Omental fat pad (tissue), 4 donors: ENCODE measurements at places on chromosomes 2 and 18. TPM values are rescaled to one million over a fixed set of nuclear protein-coding genes. Genes with fewer than 3 reads are reported as not detected.

The LYG2 gene
- not detected for total RNA-seq

The REG1B gene
- not detected for total RNA-seq

The GALR1 gene
- total RNA-seq = not detected

The C2orf66 gene
- 8.1 TPM for total RNA-seq

DNA sequence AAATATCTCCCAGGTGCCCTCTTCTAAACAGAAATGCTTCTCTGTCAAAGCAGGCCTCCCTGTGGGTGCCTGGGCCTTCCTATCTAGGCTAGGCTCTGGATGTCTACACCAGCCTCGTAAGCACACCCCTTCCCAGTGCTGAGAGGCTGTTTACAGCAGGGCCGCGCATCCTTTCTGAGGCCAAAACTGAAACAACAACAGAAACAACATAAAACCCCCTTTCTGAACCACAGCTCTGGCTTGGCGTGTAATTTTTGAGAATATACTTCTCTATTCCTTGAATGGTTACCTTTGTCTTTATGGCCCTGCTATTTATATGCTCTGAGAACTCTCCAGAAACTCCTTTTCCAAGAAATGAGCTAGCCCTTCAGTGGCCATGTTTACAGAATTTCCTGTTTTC is 118.4 kb downstream of the BCL2L11 start:
- no peak for DNase-seq

- no peak for DNase-seq
These were observed 84.8 kb upstream of the TCF4 start for GRCh38 chr18:55672574-55673361.

- DNase-seq = no peak
These were observed 219.6 kb upstream of the RBBP8 start for GRCh38 chr18:22713511-22713910.

DNA sequence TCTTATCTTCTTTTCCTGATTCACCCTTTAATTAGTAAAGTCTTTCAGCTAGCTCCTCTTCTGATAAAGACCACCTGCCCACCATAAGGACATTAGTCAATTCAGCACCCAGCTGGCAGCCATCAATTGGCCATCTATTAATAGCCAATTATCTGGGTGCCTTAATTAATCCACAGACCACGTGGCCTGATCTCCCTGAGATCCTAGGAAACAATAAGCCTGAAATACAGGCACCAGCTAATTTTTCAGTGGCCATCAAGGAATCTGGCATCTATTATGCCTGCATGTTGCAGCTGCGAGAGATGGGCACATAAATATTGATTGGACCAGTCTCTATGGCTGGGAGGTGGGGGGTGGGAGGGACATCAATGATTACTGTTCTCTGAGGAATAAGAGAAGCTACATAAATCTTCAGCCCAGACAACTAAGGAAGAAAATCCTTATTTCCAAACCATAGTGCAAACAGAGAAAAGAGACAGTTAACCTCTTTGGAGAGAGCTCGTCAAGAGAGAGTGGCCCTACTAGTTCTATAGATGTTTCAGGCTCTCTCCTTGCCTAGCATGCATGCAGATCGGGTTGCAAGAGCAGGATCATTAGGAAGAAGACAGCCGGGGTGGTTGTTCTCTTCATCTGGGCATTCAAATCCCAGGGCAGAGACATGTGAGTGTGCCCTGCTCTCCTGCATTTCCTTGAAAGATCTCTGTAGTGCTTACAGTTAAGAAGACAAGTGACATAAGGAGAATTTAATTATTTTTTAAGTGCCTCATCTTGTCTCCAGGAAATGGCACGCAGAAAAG is 8.7 kb downstream of the GALNT14 start:
- no peak for DNase-seq

DNA sequence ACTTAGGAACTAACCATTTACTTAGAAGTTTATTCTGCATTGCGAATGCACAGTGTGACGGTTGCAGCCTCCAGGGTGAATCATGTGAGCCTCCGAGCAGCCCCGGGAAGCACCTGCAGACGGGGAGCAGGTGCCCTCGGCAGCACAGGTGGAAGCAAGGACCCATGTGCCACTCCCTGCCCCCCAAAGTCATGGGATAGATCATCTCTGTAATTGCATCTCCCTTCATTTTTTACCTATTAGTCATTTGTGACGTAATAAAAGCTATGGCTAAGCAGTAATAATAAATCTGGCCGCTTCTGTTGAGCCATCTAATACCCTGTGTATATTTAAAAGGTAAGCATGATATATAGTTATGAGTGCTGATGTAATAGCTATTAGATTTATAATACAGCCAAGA is 97.2 kb downstream of the PTGR3 start:
- no peak for DNase-seq

DNA sequence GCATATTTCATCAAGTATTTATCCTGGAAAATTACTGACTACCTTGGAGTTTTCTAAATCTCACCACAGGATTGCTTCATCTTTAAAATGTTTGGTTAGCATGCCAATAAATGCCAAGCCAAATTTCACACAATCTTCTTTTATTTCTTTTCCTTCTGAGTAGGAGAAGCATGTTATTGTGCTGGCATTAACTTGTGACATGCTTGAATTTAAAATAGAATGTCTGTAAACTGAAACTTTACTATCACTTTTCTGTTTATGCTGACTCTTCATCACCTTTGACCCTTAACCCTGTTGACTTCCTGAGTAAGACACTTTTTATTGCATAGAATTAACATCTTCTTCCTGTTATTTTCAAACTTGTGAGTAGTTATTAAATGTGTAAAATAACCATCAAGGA is 56.2 kb upstream of the LRRTM4 start:
- no peak for DNase-seq

- no peak for DNase-seq
These were observed 2.7 kb upstream of the GKN1 start for GRCh38 chr2:68971591-68972231.

DNA sequence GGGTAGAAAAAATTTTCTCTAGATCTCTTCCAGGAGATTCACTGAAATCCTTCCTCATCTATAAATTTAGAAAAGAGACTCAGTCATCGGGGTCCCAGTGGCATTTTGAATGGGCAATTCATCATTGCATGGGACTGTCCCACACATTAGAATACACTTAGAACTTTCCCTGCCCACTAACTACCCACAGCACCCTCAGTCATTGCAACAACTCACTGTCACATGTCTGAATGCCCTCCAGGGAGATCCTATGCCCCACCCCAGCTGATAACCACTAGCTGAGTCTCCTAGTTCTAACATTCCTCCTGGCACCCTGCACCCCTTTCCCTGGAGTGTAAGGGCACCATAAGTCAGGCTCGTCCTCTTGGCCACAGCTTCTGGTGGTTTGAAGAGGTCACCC is 89.6 kb downstream of the INSIG2 start:
- DNase-seq = no peak

DNA sequence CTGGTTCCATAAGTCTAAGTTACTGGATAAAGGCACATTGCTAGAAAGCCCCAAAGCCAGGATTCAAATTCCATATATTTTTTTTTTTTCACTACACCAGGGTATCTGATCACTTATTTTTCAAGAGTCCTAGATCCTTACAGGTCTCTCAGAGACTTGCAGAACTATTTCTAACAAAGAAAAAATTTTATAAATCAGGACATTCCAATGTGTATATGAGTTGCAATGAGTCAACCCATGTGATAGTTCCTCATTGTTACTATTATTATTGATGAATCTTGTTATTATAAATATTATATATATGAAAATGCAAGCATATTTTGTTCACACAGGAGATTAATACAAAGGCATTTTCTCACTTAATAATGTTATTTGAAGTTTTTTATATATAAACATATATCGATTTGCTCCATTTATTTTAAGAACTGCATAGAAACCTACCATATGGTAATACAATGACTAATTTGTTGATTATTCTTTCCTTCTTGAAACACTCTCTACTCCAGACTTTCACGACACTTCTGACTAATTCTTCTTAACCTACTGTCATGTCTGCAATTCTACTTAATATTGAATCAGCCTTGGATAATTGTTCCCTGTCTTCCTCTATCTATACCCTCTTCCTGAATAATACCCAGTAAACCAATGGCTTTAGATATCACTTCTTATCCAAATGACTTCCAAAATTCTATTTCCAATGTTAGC is 968.4 kb upstream of the NRXN1 start:
- DNase-seq = no peak
